ENCODE measurements at places on chromosomes 12 and 14. TPM values are rescaled to one million over a fixed set of nuclear protein-coding genes. Genes with fewer than 3 reads are reported as not detected.

Gene TAS2R13
- 0.11 TPM for polyA plus RNA-seq

Gene BICDL1
- 4.9 TPM for polyA plus RNA-seq

- DNase-seq, result no peak
These were observed 98.1 kb upstream of the TMPO start for GRCh38 chr12:98417266-98417665.

DNA sequence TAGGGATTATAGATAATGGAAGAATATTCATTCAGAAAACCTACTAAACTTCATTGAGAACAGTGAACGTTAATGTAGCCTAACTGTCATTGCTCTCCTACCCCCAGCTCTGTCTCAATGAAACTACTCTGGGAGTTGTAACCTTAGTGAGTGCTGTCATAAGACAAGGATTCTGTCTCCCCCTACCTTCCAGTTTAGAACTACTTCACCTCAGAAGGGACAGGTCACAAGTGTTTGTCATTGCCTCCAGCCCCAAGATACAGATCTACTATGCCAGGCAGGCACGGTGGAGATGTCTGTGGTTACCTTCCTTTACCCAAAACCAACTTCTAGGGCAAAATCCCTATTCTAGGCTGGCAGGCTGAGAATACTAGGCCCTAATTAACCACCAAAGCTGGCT is 833.1 kb upstream of the SEL1L start:
- DNase-seq, result no peak

Measured in forelimb muscle (tissue), 1 donor.